Testis (tissue), 5 donors: ENCODE measurements at places on chromosomes 4 and X.

DNA sequence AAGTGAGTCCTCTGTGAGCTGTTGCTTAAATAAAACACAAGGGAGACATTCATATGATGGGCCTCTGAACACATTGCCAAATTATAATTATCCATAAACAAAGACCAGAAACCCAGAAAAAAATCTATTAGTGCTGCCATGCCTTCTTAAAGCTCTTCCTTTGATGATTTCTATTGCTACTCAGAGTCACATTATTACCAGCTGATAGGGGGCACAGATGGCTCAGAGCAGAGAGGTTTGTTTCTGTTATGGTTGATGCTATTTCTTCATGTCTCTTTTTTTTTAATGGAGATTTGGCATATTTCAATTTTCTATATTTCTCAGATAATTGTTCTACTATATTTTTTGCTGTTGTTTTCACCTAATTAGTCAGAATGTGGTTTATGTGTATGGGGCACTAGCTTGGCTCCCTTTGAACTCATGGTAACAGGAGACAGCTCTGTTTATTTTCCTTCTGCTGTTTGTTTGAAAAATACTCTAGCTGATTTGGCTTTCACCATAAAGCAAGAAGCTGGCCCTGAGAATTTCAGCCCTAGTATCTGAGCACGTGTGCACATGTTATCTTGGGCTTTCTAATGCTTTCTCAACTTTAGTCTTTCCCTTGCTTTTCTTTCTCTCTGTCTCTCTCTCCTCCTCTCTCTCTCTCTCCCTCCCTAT lies 568.8 kb downstream of the PPARGC1A start:
- no peak for DNase-seq

DNA sequence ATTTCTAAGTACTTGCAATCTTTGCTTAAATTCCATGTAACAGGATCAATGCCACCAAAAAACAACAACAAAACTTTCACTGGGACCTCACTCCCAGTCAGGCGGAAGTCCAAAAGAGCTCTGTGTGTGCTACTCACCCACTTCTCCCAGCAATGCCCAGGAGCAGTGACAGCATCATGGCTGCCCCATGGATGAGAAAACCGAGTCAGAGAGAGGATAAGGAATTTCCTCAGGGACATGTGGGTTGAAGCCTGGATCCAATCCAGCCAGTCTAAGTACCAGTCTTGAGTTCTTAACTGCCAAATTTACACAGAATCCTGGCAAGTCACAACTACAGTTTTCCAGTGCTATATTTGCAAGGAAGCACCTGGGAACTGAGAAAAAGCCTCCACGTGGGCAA lies 64.5 kb downstream of the STX18 start:
- DNase-seq: no peak

DNA sequence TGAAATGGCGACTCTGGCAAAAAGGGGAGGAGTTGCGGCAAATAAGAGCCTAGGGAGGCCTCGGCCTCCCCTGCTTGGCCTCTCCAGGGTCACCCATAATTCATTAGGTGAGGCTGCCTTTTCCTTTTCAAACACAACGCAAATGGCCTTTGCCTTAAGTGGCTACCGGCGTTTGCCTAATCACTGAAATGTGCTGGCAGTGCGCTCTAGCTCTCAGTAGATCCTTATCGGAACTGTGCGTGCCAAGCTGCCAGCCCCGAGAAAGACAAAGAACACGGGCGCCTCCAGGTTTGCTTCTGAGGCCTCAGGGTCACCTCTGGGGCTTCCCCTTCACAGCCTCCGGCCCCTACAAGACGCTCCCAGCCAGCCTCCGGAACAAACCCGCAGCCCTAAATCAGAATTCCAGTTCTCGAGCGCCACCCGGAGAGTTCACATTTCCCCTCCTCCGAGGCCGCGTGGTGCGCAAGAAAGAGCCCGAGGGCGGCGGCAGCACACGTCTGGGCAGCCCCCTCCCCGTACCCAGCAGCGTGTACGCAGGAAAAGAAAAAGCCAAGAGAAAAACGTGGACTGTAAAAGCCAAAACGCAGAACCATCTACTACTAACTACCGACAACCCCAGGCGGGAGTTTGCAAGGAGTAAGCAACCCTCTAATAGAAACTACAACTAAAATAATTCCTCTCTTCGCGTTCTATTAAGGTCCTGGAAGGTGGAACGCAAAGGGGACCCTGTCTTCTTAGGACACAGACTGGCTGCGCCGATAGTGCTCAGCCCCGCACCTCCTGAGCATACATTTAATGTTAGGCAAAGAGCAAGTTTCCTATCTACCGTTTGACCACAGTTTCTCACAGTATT lies 76.5 kb upstream of the BCOR start:
- peak; percentile 28 for DNase-seq

DNA sequence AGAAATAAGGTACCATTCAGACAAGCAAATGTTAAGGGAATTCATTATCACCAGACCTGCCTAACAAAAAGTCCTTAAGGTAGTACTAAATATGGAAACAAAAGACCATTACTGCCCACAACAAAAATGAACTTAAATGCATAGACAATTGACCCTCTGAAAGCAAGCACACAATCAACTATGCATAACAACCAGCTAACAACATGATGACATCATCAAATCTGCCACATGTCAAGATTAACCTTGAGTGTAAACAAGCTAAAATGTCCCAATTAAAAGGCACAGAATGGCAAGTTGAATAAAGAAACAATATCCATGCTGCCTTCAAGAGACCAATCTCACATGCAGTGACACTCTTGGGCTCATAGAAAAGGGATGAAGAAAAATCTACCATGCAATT lies 160.7 kb upstream of the CPXCR1 start:
- DNase-seq: no peak

- DNase-seq: no peak
Observed at GRCh38 chr4:97590266-97590665, 553.0 kb downstream of the STPG2 start.

DNA sequence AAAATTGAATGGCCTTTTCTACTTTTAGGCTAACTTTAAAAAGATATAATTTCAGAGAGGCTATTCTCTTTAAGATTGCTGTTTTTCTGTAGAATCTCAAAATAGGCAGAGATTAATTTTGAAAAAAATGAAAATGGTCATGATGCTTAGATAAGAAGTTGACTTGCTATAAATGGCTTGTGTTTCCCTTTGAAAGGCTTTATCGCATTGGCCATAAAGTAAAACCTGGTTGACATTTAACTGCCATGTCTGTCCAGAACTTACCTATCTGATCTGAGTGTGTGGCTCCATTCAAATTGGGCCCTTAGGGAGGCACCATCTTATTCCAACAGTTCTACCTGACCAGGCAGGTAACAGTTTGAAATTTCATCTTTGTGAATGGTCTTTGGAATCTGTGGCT lies 56.1 kb downstream of the AFF2 start:
- no peak for DNase-seq

- no peak for DNase-seq
Observed at GRCh38 chr4:146381263-146381872, 140.4 kb downstream of the SLC10A7 start.

GRCh38 chr4:11194431-11194830 lies 234.3 kb downstream of the HS3ST1 start:
- no peak for DNase-seq

DNA sequence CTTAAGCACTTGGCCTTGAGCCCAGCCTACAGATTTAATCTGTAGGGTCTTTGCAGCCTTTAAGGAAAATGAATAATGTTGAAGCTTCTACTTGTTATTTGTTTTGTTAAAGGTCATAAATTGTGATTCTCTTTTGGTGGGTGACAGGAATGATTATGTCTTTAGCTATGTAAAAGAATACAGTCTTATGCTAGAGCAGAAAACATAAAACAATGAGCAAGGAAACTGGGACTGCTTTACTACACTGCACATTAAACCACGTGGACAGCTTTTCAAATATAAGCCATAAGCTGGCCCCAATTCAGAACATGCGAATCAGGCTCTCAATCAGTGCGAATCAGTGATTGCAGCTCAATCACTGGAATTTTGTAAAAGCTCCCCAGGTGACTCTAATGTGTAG lies 40.9 kb upstream of the TBC1D19 start:
- DNase-seq: no peak

GRCh38 chrX:34341258-34341657 lies 209.1 kb upstream of the FAM47A start:
- no peak for DNase-seq

GRCh38 chr4:159937595-159937994 lies 834.7 kb downstream of the RAPGEF2 start:
- no peak for DNase-seq

GRCh38 chr4:67355806-67356205 lies 189.5 kb downstream of the CENPC start:
- DNase-seq: no peak

DNA sequence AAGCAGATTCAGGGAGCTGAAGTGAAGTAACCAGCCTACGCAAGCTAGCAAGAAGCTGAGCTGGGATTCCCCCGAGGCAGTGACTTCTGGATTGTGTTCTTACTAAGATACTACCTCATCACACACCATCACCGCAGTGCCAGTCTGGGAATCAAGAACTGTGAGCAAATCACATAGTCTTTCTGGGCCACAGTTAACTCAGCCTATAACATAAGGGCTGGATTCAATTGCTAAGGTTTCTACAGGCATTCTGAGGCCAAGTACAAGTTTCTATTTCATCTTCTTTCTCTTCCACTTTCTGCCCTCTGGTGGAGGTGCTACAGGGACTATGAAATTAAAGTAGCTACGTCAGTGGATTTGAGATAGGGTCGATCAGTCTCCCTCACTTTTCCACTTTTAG lies 1.4 kb upstream of the CORIN start:
- peak; percentile 29 for DNase-seq

GRCh38 chrX:120357186-120357585 lies 4.7 kb upstream of the ATP1B4 start:
- no peak for DNase-seq

- peak; percentile 80 for DNase-seq
Observed at GRCh38 chr4:3346146-3346545, 53.3 kb downstream of the RGS12 start.

DNA sequence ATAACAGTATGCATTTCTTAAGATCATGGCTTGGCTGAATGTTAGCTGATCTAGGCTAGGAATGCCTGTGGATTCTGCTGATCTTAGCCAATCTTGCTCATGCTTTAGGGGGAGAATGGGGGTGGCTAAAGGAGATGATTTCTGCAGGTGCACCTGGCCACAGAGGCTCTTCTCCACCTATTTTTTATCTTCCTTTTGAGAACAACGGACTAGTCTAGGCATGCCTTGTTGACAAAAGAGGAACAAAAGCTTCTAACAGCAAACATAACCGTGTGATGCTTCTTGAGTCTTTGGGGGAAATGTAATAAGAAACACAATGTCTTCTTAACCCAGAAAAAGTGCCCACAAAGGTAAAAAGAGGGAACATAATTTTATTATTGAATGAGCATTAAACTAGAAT lies 743.5 kb downstream of the ARAP2 start:
- DNase-seq: no peak

DNA sequence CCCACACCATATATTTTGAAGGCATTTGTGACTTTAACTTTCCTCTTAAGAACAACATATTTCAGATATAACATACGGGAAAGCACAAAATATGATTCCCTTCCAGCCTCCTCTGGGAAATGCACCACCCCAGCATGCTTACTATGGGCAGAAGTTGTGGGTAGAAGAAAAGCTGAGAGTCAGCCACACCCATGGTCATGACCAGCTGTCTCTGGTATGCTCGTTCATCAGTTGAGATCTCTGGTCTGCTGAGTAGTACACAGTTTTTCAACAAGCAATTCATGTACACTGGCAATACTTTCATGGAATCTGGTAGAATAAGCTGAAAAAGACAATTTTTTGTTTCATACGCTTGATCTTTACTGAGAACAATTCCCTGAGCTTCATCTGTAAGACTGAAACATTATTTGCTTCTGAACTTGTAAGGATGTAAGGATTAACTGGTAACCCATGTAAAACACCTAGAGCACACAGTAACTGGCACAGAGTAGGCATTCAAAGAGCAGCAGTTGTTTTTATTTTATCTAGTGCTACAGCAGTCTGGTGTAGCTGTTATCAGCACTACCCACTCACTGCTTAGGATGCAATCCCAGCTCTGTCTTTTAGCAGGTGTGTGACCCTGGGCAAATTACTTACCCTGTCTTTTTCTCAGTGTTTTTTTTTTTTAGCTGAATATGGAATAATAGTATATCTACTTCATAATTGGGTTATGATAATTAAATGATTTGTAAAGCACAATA lies 47.6 kb downstream of the METTL14 start:
- DNase-seq: no peak

DNA sequence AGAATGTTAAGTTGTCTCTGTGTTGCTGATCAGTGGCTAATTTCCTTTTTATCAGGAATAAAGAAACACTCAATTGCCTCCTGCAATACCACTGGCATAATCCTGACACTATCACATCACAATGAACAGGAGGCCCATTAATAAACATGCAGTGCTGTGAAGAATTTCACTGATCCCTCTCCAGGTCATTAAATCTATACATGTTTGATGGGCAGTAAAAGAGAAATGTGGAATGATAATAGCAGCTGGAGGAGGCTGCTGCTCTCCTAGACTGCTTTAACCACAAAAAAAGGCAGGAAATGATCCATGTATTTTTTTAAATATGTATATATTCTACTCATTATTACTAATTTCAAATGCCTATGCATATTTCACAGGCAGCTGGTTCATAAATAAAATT lies 202.1 kb downstream of the CENPC start:
- no peak for DNase-seq

GRCh38 chr4:17368408-17368807 lies 143.5 kb downstream of the QDPR start:
- no peak for DNase-seq

DNA sequence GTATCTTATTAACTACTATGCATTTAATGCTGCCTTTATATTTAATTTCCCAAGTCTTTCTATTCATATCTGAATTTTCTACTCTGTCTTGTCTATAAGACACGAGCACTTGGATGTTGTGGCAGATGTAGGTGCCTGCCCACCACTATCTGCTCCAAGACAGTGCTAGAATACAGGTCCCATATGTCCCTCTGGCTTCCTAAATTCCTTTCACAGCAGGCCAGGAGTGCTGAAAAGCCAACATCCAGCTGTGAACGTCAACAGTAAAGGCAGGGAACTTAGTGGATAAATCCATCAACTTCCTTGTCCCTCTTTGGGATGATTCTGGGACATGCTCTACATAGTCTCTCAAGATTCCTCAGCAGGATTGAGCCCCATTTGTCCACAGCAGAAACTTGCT lies 245.1 kb upstream of the ETNPPL start:
- DNase-seq: no peak

DNA sequence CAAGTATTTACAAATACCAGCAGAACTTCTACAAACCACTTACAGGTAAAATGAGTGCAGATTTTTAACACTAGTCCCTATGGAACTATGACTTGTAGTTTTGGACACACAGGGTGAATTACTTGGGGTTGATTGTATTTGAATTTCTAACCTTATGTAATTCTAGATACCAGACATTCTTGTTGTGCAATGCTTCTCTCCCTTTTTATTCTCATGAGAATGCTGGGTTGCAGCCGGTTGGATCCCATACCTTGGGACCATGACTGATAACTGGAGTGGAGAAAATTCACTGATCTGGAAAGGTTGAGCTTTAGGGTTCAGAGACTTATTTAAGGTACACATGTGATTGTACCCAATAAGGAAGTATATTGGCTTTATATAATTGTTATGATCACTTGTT lies 8.8 kb downstream of the TET2 start:
- DNase-seq: no peak
